ENCODE measurements at places on chromosomes 6 and 20. TPM values are rescaled to one million over a fixed set of nuclear protein-coding genes. Genes with fewer than 3 reads are reported as not detected.

OLIG3 gene
- 0.45 TPM for total RNA-seq

- H3K36me3 ChIP-seq = no peaks in the 10 kb centered on the region
- H3K4me1 ChIP-seq = peaks cover 13% of the 10 kb centered on the region
- no peaks in the 10 kb centered on the region for H3K27me3 ChIP-seq
- H3K27ac ChIP-seq = no peak overlapping the region
Measured at GRCh38 chr6:139475646-139476045, 101.2 kb upstream of the CITED2 start.

CDK19 gene
- total RNA-seq = 30.8 TPM

DNA sequence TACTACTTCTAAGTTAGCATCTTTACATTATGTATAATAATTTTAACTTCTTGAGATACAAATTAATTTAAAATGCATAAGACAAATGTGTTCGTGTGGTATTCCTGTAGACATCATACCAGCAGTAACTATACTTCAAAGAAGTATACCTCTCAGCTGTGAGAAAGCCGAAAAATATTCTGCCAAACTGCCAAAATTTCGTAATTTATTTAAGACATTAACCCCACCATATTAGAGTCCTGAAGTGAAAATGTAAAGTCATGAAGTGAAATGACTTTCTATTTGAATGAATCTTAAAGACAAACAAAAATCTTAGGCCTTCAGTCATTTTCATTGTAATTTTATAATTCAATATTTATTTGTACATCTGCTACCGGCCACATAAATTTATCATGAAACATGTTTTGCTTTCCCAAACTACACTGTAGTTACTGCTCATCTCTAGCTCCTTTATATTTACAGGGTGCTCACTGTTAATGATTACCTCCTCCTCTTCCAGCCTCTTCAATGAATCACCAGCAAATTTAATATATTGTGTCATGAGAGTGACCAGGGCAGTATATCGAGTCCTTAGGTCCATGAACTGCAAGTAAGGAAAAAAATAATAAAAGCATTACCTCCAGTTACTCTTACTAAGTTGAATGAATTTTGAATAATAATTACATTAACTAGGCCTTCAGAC lies 18.5 kb downstream of the DST start:
- H3K4me1 ChIP-seq = no peaks in the 10 kb centered on the region
- no peaks in the 10 kb centered on the region for H3K36me3 ChIP-seq
- no peak overlapping the region for H3K4me3 ChIP-seq
- no peak for DNase-seq
- no peak overlapping the region for H3K27ac ChIP-seq

GRCh38 chr6:3383525-3383924 lies 73.3 kb downstream of the SLC22A23 start:
- no peak for DNase-seq
- H3K4me1 ChIP-seq = no peaks in the 10 kb centered on the region
- peaks cover 1% of the 10 kb centered on the region for H3K27me3 ChIP-seq
- H3K36me3 ChIP-seq = no peaks in the 10 kb centered on the region
- H3K27ac ChIP-seq = no peak overlapping the region

SRSF12 gene
- not detected for total RNA-seq

ANGPT4 gene
- total RNA-seq = not detected

GRCh38 chr6:112770308-112770707 lies 423.2 kb downstream of the RFPL4B start:
- H3K27ac ChIP-seq = no peak overlapping the region
- H3K36me3 ChIP-seq = no peaks in the 10 kb centered on the region
- H3K4me1 ChIP-seq = no peaks in the 10 kb centered on the region
